NCI-H2107 (cell line): ENCODE measurements at places on chromosomes 7 and 10.

- DNase-seq: no peak
Observed at GRCh38 chr10:75826846-75827245, 395.4 kb downstream of the LRMDA start.

DNA sequence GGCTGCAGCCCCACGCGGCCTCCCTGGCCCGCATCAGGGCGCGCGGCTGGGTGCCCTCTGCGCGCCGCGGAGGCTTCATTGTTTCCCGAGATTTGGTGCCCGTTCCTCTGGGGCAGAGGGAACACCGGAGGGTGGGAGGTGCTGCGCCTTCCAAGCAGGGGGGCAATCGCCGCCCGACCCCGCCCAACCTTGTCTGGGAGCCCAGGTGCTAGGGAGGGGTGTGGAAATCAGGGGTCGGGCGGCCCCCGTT is 1.0 kb upstream of the NRP1 start:
- no peak for DNase-seq

GRCh38 chr7:78523930-78524329 is 725.4 kb downstream of the PHTF2 start:
- no peak for DNase-seq

- DNase-seq: no peak
Observed at GRCh38 chr10:1114719-1115606, 58.8 kb downstream of the WDR37 start.

DNA sequence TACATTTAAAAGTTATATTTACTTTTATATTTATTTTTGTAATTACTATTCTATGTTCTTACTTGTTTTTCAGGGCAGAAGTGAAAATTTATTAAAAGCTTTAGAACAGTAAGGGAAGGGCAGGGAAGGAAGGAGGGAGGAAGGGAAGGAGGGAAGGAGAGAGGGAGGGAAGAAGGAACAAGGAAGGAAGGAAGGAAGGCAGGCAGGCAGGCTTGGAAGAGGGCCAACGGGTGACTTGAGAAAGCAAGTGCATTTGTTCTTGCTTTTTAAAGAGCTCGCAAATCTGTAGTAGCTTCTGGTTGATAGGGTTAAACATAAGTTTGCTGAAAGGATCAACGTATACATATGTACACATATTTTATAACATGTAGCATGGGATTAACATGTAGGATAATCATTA is 725.3 kb upstream of the FZD8 start:
- DNase-seq: no peak

GRCh38 chr7:93720106-93720505 is 145.6 kb upstream of the CALCR start:
- no peak for DNase-seq

DNA sequence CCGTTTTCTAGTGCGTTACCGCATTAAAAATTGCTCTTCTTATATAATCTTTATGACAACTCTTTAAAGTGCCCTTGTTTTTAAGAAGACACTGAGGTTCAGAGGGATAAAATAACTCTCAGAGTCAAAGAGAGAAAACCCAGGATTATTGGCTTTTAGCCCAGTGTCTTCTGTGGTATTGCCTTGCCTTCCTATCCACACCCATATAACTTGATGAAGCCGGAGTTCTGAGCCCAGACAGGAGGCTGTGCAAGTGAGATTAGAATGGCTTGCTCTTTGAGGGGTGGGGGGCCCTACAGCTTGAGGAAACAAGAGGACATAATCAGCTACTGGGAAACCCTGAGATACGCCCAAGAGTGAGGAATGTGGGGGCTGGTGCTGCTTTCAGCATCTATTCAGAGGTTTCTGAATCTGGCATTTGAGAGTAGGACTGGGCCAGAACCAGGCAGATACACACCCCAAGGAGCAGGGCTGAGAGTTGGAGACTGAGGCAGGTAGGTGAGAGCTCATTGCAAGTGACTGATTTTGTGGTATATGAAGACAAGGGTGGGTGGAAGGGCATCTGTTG is 2.3 kb downstream of the PRXL2A start:
- no peak for DNase-seq

DNA sequence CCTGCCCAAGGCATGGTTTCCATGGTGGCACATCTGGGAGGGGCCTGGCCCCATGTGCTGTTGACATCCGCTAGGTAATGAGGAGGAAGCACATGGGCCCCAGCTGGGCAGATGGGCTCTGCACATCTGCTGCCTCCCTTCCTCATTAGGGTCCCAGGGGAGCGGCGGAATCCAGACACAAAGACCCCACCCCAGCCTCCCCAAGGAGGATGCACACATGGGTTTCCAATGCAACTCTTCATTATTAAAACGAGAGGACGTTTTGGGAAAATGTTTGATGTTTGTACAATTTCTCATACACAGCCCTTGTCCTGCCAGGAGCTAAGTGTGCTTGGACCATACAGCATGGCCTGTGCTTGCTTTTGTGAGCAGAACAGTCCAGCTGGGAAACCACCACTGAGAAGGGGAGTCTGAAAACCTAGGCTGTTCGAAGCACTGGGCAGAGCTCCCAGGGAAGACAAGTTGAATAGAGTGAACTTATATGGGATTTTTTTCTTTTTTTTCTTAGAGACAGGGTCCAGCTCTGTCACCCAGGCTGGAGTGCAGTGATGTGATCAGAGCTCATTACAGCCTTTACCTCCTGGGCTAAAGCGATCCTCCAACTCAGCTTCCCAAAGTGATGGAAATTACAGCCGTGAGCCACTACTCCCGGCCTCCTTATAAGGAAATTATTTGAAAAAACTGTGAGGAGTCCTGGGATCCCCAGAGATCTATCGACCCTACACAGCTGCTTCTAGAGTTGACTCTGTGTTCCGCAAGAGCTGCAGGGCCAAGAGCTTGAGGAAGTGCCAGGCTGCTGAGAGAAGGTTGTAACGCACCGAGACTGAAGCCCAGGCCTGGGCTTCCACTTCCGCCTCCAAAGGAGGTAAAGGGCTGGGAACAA is 23.4 kb downstream of the FAM107B start:
- no peak for DNase-seq

GRCh38 chr7:46885167-46885566 is 696.7 kb downstream of the TNS3 start:
- no peak for DNase-seq

DNA sequence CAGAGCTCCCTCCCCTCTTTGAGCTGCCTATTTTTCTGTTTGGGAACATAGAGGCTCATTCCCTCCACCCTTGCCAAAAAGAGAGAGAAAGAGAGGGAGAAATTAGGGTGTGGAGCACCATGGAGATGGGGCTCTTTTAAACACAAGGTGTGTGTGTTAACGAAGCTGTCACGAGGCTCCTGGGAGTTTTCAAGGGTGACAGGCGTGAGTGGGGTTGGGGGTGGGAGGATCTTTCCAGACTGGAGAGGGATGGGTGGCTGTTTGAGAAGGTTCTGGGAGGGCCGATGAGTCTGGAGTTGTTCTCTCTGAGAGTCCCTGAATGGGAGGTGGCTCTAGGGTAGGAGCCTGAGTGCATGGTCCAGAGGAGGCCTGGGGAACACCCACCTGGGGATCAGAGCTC is 45.0 kb downstream of the PALD1 start:
- no peak for DNase-seq

- no peak for DNase-seq
Observed at GRCh38 chr10:90788968-90789367, 68.9 kb downstream of the HTR7 start.

DNA sequence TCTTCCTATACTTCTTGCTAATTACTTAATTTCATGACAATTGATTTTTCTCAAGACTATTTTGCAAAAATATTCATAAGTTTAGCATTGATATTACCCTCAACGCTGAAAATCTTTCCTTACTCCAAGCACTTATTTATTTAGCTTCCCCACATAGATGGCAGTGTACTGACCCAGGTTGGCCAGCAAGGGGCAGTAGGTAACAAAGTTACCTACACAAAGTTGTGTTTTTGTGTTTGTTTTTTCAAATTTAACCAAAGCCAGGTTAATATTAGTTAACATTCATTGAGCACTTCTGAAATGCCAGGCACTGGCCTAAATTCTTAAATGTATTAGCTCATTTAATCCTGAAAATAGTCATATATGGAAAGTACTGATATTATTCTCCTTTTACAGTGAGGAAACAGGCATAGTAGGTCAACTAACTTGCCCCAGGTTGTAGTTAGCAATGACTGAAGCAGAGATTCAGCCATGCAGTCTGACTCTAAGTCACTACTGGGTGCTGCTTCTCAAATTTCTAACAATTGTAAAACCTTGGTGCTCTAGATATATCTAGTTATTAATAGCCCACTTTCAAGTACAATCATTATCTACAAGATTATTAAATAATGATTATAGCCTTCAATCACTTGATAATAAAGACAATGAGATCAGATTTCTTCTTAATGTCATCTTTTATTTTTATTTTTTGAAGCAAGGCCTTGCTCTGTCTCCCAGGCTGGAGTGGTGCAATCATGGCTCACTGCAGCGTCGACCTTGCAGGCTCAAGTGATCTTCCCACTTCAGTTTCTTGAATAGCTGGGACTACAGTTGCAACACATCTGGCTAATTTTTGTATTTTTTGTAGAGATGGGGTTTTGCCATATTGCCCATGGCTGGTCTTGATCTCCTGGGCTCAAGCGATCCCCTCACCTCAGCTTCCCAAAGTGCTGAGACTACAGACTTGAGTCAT is 5.8 kb upstream of the GGCT start:
- no peak for DNase-seq

GRCh38 chr7:41326616-41327015 is 376.3 kb downstream of the INHBA start:
- DNase-seq: no peak

DNA sequence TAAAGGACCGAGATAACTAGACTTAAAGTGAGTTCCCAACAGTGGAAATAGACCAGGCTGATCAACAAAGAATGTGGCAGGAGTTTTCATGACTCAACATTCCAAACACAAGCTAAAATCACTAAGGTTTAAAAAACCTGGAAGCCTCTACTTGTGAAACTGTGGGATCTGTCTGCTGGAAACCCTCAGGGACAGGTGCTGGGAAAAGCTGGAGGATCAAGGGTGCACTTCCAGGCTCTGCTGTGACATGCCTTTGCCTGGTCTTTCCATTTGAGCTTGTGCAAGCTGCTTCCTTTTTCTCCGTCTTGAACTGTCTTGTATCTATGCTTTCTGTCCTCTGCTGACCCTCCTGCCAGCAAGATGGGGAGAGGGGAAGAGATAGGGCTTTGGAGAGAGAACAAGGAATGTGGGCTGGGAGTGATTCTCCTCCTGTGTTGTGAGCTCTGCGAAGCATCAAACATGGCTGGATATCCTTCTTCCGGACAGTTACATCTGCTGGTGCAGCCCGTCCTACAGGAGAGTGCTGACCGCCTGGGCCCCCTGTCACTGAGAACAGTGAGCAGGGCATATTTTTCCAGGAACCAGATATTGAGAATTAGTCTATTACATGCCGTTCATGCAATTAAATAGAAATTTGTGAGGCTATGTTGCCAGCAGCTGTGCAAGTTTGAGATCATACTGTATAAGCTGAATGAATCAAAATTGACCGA is 25.5 kb downstream of the ARHGAP22 start:
- no peak for DNase-seq

- no peak for DNase-seq
Observed at GRCh38 chr10:26445411-26446031, 7.4 kb downstream of the APBB1IP start.

- no peak for DNase-seq
Observed at GRCh38 chr7:117011419-117012260, 58.3 kb downstream of the ST7 start.

DNA sequence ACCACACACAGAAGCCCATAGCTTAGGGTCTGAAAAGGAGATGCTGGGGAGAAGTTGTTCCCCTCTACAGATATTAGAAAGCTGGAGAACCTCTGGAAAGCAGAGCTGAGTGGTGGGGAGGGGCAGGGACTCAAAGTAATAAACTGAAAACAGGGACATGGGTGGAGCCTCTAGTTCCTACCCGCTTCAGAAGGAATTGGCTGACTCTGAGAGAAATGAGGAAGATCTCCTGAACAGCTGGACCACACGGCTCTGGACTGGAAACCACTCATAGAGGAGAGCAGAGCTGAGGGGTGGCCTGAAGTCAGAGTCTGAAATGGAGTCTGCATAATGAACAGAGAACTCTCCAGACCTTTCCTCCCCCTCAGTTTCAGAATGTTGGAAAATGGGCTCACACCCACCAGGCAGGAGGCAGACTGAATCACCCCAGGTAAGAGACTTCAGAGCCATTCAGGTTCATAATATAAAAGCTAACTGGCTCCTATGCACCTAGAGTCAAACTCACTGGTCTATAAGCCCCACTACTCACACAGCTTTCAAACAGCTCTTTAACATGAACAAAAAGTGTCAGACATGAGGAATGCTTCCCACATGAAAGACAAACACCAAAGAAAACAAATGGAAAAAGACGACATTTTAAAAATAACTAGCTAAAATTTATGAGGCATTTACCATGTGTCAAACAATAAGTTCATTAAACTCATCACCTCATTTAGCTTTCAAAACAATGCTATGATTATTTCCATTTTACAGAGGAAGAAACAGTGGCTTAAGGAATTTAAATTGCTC is 68.1 kb downstream of the RNF216 start:
- DNase-seq: no peak

GRCh38 chr7:79320741-79321473 is 132.6 kb downstream of the MAGI2 start:
- no peak for DNase-seq

DNA sequence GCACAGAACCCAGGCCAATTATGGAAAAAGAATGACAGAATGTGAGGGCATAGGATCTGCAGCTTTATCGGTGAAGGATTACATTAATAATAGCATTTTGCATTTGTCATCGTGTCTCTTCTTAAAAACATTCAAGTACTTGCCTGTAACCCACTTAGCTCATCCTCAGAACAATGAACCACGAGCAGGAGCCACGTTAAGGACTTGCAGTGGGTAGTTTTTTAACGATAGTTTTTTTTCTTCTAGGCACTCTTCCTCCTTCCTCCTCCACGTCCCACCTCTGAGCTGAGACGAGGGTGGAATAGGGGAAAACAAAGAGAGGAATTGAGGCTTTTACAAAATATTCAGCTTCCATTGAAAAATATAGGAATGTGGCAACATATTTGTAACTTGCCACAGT is 27.1 kb downstream of the CDHR3 start:
- DNase-seq: no peak

DNA sequence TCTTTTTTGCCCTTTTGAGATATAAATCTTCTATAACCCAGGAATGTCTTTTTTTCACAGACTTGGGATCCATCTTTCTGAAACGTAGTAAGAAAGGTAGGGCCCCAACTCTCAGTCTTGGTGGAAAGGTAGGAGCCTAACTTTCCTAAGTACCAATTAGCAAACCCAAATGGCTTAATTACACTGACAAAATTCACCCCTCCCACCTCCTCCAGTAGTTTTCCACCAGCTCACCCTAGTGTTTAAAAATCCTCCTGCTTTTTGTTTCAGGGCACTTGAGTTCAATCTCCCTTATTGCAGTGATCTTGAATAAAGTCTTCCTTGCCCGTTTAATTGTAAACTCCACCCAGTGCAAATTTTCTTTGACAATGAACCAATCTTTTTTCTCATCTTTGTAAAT is 600.0 kb downstream of the PHTF2 start:
- DNase-seq: no peak

DNA sequence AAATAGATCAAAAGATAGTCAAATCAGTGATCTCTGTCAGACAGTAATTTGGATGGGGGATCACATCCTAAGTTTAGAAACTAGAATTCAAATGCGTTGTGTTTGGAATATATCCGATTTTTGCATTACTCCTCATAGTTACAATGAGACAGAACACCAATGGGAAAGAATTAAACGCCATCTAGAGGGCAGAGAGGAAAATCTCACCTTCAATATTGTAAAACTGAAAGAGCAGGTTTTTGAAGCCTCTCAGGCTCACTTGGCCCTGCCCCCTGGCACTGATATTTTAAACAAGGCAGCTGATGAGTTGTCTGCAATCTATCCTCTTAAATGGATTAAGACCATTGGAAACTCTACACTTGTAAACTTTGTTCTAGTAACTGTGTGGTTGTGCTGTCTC is 17.7 kb downstream of the FRG2B start:
- DNase-seq: peak; percentile 4
